ENCODE measurements at places on chromosomes 7 and 10. TPM values are rescaled to one million over a fixed set of nuclear protein-coding genes. Genes with fewer than 3 reads are reported as not detected.

DNA sequence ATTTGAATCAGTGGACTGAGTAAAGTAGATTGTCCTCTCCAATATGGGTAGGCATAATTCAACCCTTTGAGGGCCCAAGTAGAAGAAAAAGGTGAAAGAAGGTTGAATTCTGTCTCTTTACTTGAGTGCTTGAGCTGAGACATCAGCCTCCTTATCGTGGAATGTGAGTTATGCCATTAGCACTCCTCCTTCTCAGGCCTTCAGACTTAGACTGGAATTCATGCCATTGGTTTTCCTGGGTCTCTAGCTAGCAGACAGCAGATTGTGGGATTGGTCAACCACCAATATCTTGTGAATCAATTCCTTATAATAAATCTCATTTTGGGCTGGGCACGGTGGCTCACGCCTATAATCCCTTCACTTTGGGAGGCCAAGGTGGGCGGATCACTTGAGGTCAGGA lies 89.2 kb downstream of the CUL2 start:
- DNase-seq = no peak

DNA sequence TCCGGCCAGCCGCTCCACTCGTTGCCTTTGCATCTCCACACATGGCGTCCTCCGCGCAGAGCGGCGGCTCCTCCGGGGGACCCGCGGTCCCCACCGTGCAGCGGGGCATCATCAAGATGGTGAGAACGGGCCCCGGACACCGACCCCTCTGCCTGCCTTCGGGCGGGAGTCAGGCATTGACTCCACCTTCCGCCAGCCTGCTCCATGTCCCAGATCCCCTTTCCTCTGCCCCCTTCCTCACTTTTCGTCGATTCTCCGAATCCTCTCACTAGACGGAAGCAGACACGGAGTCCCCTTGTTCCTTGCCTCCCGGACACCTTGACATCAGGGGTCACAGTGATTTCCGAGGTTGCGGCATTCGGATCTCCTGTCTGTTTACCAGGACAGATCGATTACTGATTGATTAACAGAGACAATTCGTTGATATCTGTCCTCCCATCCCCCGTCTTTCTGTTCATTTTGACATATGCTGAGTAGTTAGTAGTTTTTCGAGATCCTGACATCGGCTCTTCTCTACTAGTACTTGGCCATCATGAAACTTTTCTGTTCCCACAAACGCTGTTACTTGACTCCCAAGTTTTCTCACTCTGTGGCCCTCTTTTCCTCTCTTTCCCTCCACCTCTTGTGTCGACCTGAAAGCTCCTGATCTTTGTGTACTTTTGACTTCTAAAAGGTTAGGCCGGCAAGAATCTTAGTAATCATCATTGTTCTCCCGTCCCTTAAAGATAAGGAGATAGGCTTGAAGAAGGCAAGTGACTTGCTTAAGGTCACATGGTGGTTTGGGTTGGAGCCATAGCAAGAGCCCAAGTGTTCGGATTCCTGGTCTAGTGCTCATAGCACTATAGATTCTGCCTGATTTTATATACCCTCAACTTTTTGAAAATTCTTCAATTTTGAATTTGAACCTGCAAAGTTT lies 597 bp downstream of the SND1 start:
- DNase-seq = peak; percentile 21

GRCh38 chr10:33612551-33612950 lies 278.1 kb upstream of the NRP1 start:
- DNase-seq = peak; percentile 82

GRCh38 chr7:151637781-151638261 lies 118.1 kb upstream of the RHEB start:
- DNase-seq = no peak

GRCh38 chr10:99930731-99931550 lies 78.8 kb downstream of the DNMBP start:
- peak; percentile 97 for DNase-seq

DNA sequence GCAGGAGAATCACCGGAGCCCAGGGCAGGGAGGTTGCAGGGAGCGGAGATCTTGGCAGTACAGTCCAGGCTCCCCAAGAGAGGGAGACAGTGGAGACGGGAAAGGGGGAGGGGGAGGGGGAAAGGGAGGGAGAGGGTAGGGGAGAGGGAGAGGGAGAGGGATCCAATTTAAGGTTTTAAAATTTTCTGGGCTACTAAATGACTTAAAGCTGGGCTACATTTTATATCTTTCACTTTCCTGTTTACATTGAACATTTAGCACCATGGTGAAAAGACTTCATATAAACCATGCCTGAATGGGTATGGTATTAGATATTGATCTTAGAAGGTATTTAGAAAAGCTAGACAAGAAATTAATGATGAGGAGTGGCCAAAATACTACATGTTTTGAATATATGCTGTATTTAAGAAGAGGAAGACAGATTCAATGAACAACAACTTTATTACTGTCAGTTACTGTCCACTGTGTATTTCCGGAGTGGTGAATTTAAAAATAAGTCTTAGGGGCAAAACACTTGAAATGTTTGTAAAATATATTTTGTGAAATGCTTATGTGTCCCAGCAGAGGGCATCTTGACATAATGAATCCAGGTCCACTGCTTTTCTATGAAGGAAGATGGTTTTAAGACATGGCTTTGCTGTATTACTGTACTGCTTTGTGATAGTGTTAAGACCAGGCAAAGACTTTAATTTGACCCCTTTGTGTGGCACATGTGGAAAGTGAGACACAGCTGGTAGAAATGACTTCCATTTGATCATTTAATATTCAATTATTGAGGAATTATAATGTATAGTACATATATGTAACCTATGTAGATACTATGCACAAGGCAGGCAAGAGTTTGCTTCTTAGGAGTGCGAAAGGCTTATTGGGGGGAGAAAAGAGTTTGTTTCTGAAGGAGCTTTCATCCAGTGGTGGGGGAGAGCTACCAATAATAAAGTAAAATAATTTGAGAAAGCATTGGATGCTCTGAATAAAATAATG lies 52.8 kb downstream of the NRF1 start:
- peak; percentile 82 for DNase-seq

- DNase-seq = no peak
Observed at GRCh38 chr10:78301481-78301880, 267.8 kb downstream of the RPS24 start.

DNA sequence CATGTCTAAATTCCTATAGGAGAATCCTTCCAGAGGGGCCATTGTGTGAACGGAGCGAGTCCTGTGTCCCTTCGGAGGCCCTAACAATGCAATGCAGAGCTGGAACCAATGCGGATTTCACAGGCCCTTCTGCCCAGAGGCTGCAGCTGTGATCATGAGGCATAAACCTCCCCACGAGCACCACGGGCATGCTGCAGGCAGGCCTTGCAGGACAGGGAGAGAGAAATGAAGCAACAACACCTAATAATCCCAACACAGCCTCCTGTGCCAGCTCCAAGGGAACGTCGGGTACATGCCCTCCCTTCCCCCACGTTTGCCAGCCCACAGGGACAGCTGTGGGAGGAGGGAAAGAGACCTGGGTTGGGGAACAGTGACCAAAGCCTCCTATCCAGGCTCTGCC lies 74.4 kb downstream of the TNS3 start:
- no peak for DNase-seq

- DNase-seq = no peak
Observed at GRCh38 chr7:80720146-80720545, 81.7 kb downstream of the CD36 start.

- DNase-seq = no peak
Observed at GRCh38 chr10:31578181-31578852, 259.3 kb downstream of the ZEB1 start.

- no peak for DNase-seq
Observed at GRCh38 chr7:78222001-78222751, 423.6 kb downstream of the PHTF2 start.

GRCh38 chr10:16792675-16793074 lies 24.5 kb downstream of the RSU1 start:
- DNase-seq = peak; percentile 16

GRCh38 chr7:130187360-130187759 lies 17.8 kb downstream of the TMEM209 start:
- no peak for DNase-seq

GRCh38 chr7:149822353-149822943 lies 15.7 kb upstream of the ZNF862 start:
- no peak for DNase-seq

GRCh38 chr10:118151461-118151860 lies 104.7 kb upstream of the RAB11FIP2 start:
- no peak for DNase-seq

GRCh38 chr7:43956027-43956426 lies 29.8 kb downstream of the UBE2D4 start:
- no peak for DNase-seq

DNA sequence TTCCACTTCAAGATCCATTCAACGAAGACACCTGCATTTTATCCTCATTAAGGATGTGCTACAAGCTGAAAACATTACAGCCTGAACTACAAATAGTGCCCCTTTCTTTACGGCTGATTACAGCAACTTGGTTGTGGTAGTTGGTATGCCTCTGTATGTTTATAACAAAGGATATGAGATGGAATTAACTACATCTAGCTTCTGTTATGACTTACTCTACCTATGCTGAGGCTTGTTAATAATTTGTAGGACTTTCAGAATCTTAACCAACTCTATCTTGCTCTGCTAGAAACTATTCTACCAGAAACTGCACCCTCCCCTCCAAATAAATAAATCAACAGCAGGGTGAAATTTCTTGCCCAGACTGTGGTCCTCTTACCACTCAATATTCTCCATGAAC lies 448.1 kb downstream of the GRM8 start:
- DNase-seq = no peak

DNA sequence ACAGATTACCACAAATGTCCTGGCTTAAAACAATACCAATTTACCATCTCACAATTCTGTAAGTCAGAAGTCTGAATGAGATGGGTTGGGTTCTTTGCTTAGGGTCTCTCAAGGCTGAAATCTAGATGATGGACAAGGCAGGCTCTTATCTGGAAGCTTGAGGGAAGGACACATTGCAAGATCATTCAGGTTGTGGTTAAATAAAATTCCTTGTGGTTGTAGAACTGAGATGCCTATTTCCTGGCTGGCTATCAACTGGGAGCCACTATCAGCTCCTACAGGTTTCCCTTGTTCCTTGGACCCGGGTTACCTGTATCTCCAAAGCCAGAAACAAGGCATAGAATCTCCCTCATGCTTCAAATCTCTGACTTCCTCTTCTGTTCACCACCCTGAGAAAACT lies 148.4 kb downstream of the MDFIC start:
- peak; percentile 33 for DNase-seq

- peak; percentile 82 for DNase-seq
Observed at GRCh38 chr10:103661198-103661950, 167.9 kb downstream of the NEURL1 start.

GRCh38 chr10:69961881-69962745 lies 90.5 kb upstream of the MACROH2A2 start:
- no peak for DNase-seq

DNA sequence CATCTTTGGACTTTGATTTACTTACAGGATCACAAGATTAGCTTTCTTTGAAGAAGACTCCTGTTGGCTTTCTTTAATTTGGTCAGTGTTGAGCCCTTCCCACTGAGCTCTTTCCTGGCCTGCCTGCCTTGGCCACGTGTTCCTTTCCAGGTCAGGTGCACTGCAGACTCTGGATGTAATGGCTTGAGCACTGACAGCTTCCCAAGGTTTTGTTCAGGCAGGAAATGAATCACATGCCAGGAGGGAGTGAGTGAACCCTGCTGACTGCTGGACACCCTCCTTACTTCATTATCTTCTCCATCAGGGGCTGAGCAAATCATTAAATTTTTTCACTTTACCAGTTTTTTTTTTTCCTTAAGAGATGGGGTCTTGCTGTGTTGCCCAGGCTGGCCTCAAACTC lies 29.8 kb downstream of the SNX10 start:
- peak; percentile 87 for DNase-seq

GRCh38 chr10:97333601-97334369 lies 744 bp downstream of the FRAT2 start:
- peak; percentile 18 for DNase-seq

DNA sequence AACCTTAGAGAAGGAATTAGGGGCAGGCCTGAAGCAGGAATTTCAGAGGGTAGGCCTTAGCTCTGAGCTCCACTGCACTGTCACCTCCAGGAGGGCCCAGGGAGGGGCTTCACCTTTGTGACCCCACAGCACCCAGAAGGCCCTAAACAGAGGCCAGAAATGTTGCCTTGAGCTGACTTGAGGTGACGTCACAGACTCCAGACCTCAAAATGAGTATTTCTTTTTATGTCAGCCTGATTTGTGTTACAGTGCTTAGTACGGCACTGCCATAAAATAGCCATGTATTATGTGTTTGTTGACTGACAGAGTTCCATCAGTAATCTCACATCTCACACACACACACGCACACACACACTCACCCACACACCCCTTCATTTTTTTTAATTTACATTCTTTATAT lies 211.2 kb downstream of the CCDC3 start:
- no peak for DNase-seq

DNA sequence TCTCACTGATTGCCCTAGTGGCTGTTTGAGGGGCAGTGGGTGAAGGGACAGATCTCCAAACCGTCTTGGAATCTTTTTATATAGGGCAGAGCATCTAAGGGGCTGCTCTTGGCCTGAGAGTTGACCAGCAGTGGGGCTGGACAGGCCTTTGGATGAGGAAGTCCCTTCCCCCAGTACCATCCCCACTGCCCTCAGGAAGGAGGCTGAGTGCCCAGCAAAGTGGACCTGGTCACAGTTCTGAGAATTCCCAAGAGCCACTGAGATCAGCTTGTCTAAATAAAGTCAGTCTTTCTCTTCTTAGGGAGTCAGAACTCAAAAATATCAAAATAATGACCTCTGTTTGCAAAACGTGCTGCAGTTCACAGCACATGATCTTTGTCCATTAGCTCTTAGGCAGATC lies 5.6 kb downstream of the GDF10 start:
- DNase-seq = no peak

- peak; percentile 20 for DNase-seq
Observed at GRCh38 chr10:27252267-27253000, 11.8 kb upstream of the ACBD5 start.

GRCh38 chr7:140074780-140075179 lies 12.0 kb upstream of the PARP12 start:
- no peak for DNase-seq

GRCh38 chr10:32953277-32953927 lies 4.6 kb downstream of the ITGB1 start:
- DNase-seq = no peak

GRCh38 chr7:18408461-18408860 lies 87.1 kb upstream of the HDAC9 start:
- DNase-seq = peak; percentile 74

The C10orf120 gene
- total RNA-seq = not detected

The ANXA8 gene
- total RNA-seq = 0.30 TPM

The HABP2 gene
- total RNA-seq = 28.8 TPM

The PDK4 gene
- 1.9 TPM for total RNA-seq

The IL6 gene
- total RNA-seq = 84.2 TPM

The CDNF gene
- 0.55 TPM for total RNA-seq

The TACR2 gene
- total RNA-seq = 0.05 TPM

The PNLIPRP1 gene
- total RNA-seq = not detected

The NXPH1 gene
- total RNA-seq = not detected

The ZNF716 gene
- not detected for total RNA-seq

The MMRN2 gene
- 0.55 TPM for total RNA-seq

The COL28A1 gene
- 0.87 TPM for total RNA-seq

The NAT16 gene
- total RNA-seq = not detected

All from renal cortical epithelial cell (primary cell).